T-cell (primary cell): ENCODE measurements at places on chromosomes 7 and 10.
A peak's percentile ranks its signal among the peaks of the same experiment; 100 is the strongest.

- no peak for DNase-seq
Measured at GRCh38 chr10:104501864-104502579, 139.1 kb upstream of the SORCS3 start.

DNA sequence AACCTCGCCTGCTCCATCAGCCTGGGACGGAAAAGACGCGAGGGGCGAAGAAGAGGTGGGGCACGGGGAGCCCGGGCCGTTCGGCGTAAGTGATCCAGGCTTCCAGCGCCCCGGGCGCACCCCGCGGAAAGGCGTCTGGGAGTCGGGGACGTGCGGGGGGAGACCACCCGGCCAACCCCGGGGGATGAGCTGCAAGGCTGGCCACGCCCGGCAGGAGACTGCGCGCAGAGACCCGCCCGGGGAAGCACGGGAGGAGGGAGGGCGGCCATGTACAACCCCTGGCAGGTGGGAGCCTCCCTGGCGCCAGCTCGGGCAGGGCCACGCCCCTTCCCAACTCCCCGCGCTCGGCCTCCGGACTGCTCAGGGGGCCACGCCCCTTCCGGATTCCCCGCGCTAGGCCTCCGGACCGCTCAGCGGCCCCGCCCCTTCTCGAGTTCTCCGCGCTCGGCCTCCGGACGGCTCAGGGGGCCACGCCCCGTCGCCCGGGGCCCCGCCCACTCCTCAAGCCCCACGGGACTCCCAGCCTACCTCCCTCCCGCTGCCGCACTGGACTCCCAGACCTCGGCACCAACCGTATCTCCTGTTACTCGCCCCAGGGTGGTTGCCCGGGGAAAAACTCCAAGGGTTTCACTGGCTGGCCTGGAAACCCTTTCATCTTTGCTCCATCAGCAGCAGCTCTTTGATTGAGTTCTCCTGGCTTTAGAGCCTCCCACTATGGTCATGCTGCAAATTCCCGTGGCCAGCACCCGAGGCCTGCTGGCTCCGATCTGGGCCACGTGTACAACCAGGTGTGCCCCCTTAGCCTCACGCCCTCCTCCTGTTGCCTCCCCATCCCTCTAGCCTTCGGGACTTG, 284.4 kb downstream of the ZEB1 start:
- peak; percentile 23 for DNase-seq

GRCh38 chr10:25820472-25820871, 113.6 kb upstream of the MYO3A start:
- DNase-seq = no peak

DNA sequence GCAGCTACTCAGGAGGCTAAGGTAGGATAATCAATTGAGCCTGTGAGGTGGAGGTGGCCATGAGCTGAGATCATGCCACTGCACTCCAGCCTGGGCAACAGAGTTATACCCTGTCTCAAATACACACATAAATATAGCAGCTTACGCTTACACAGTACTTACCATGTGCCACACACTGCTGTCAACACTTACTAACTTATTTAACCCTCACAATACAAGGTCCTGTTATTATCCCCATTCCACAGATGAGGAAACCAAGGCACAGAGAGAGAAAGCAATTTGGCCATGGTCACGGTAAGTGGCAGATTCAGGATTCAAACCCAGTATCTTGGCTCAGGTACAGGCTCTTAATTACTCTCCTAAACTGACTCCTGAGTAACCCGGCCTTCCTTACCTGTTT, 19.1 kb downstream of the DLG5 start:
- no peak for DNase-seq

DNA sequence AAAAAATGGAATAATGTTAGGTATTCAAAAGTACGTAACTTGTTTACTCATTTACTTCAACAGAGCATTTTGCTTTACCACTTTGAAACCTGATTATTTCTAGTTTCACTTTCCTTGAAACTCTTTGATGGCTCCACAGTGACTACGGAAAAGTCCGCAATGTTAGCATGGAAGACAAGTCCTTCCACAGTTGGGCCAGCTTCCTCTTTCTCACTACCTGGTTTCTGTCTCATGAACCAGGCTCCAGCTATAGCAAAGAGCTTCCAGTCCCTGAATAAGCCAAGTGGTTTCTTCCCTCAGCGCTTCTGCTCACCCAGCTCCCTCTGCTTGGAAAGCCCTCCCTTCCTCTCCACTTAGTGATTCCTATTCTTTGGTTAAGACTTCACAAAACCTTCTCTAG, 44.8 kb upstream of the SLC16A12 start:
- no peak for DNase-seq

- DNase-seq = no peak
Measured at GRCh38 chr7:10245406-10245805, 728.3 kb upstream of the PHF14 start.

- DNase-seq = no peak
Measured at GRCh38 chr7:143390104-143390772, 9.1 kb downstream of the ZYX start.

GRCh38 chr10:132099389-132100090, 33.8 kb downstream of the JAKMIP3 start:
- DNase-seq = no peak

DNA sequence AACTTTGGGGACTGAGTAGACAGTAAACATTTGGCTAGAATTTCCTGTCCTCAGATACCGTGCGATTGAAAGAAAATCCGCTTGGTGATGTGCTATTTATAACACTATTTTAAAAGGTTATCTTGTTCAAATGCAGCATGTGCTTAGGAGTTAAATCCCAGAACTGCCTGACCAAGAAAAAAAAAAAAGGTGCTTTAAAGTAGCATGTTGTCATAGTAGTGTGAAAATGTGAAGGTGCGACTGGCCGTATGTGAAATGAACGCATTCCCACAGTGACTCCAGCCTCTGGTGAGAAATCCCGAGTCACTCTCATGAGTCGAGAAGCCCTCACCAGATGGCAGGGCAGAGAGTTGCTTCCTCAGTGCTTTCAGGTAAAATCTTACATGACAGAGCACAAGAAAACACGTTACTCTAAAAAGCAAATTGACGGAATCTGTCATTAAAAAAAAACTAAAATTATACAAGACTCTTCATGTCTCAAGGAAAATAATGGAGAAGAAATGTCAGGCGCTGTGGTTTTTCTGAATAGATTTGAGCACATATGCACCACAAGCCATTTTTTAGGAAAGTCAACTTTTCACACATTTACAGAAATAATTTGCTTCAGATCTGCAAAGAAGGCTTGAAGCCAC, 18.4 kb upstream of the KLF6 start:
- DNase-seq = no peak

DNA sequence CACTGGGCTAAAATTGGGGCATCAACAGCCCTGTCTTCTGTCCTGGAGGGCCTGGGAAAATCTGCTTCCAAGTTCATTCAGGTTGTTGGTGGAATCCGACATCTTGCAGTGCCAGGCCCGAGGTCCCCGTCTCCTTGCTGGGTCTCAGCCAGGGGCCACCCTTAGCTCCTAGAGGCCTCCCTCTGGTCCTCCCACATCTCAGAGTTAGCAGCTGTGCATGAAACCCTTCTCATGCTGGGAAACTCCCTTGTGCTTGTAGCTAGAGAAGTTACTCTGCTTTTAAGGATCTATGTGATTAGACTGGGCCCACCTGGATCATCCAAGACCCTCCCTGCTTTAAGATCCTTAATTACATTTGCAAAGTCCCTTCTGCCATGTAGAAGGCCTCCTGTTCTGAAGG, 15.3 kb downstream of the HIP1 start:
- DNase-seq = no peak

- no peak for DNase-seq
Measured at GRCh38 chr7:127941476-127942210, 89.6 kb downstream of the LRRC4 start.

- DNase-seq = no peak
Measured at GRCh38 chr10:123750901-123751300, 84.7 kb downstream of the GPR26 start.

- DNase-seq = no peak
Measured at GRCh38 chr7:117588352-117588794, 108.5 kb downstream of the CFTR start.

DNA sequence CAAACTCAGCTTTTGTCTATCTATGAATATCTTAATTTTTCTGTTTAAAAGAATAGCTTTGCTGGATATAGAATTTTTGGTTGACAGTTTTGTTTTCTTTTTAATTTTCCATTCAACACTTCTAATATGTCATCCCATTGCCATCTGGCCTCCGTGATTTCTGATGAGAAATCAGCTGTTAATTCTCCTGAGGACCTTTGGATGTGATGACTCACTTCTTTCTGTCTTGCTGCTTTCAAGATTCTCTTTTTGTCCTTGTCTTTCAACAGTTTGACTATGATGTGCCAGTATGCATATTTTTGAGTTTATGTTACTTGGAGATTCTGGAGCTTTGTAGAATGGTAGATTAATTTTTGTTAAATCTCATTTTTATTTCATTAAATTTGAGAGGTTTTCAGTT, 38.4 kb downstream of the ZNF518A start:
- no peak for DNase-seq

DNA sequence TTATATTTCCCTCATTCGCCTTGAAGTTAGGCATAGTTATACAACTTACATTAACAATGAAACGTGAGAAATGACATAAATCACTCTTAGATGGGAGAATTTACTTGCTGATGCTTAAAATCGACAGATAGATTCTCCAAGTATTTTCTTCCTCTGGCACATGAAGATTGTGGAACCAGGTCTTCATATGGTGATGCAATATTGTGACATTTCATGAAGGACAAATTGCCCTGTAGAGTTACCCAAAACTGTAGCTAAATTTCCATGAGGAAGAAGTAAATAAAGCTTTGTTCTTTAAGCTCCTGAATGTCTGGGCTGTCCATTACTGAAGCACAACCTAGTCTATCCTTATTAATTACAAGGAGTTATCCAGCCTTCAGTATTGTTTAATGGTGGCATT, 353.1 kb downstream of the THSD7A start:
- DNase-seq = no peak

DNA sequence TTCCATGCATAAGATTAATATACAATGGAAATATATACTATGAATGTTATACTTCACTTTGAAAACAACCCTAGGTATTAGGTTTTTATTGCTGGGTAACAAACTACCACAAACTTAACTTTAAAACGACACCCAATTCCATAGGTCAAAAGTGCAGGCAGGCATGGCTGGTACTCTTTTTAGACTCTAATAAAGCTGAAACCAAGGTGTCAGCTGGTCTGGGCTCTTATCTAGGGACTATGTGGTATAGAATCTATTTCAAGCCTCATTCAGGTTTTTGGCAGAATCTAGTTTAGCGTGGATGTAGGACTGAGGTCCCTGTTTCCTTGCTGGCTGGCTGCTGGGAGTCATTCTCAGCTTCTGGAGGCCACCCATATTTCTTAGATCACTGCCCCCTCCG, 65.0 kb upstream of the TMEM168 start:
- no peak for DNase-seq

DNA sequence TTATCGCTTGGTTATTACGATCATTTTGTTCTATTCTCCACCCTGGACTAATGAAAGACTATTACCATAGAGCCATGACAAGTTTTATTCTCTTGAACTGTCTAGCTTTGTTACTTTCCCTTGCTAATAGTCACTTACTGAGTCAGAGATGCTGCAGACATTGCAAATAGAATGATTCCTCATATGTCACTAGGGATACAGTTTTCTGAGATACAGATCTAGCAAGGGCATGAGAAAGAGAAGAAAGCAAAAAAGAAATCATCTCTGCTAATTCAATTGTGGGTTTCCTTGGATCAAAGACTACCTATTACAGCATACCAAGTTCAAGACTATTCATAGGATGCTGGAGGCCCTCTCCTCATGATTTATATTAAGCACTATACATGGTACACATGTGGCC, 204.3 kb downstream of the MBL2 start:
- no peak for DNase-seq

DNA sequence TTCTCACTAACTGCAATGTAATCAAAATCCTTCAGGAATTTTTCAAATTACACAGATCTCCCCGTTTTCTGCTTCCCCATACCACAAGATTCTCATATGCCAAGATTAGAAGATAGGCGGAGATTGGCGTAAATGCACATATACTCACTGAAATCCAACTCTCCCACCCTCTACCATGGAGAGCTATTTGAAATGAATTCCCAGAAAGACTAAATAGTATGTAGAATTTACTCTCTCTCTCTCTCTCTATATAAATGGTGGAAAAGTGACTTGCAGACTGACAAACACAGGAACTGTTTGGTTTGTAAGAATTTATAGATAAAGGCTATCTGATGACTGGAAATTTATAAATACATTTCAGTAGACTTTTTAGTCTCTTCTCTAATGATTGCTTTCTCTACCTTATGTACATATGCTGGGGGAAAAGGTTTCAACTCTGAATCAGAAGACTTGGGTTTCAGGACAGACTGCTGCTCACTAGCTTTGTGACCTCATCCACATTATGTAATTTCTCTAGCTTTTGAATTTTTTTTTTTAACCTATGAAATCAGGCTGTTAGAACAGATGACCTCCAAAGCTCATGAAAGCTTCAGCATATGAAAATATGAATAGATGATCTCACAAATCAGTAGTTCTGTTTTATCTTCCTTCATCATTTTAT, 67.8 kb upstream of the CSTF2T start:
- no peak for DNase-seq

GRCh38 chr7:50212016-50212325, 92.5 kb upstream of the IKZF1 start:
- no peak for DNase-seq

GRCh38 chr7:8582728-8583127, 149.3 kb downstream of the NXPH1 start:
- no peak for DNase-seq

DNA sequence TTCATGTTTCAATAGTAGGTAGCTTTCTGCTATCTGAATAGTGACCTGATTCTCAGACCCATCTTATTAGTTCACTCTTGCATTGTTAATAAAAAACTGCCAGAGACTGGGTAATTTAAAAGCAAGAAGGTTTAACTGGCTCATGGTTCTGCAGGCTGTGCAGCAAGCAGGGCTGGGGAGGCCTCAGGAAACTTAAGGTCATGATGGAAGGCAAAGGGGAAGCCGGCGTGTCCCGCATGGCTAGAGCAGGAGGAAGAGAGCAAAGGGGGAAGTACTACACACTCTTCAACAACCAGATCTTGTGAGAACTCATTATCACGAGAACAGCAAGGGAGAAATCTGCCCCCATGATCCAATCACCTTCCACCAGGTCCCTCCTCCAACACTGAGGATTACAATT, 185.2 kb upstream of the PITRM1 start:
- no peak for DNase-seq

GRCh38 chr7:79872176-79872575, 262.5 kb upstream of the GNAI1 start:
- DNase-seq = no peak

DNA sequence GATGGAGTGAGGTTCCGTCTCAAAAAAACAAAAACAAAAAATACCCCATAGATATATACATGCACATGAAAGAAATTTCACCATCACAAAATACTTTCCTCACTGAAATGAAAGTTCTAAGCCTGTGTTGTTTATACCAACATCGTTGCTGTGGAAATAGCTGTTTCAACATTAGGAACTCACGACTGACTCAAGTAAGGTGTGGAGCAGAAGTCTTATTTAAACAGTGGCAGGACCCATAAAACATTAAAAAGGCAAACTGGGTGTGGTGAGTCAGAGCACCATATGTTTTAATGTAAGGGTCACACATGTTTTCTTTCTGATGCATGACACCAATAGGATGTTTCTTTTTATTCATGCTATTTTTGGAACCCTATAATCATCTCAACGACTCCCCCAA, 48.3 kb downstream of the BAIAP2L1 start:
- DNase-seq = no peak
